ENCODE measurements at places on chromosomes 1 and 21. TPM values are rescaled to one million over a fixed set of nuclear protein-coding genes. Genes with fewer than 3 reads are reported as not detected.
A peak's percentile ranks its signal among the peaks of the same experiment; 100 is the strongest.

Gene GUCA2B
- not detected for total RNA-seq

Gene RIPK4
- total RNA-seq: 6.3 TPM

DNA sequence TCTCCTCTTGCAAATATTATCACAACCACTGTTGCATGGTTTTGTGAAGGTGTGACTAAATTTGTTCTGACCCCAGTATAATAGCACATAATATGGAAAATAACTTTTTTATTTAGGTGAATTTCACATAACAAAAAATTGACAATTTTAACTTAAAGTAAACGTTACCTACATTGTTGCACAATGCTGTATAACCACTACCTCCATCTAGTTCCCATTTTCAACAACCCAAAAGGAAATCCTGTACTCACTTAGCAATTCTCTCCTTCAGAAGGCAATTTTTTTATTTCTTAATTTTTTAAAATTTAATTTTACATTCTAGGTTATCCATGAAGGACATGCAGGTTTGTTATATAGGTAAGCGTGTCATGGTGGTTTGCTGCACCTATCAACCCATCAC is 95.2 kb downstream of the KCNJ6 start:
- DNase-seq: no peak

- no peak for DNase-seq
Measured at GRCh38 chr1:203280061-203280460, 25.3 kb upstream of the BTG2 start.

DNA sequence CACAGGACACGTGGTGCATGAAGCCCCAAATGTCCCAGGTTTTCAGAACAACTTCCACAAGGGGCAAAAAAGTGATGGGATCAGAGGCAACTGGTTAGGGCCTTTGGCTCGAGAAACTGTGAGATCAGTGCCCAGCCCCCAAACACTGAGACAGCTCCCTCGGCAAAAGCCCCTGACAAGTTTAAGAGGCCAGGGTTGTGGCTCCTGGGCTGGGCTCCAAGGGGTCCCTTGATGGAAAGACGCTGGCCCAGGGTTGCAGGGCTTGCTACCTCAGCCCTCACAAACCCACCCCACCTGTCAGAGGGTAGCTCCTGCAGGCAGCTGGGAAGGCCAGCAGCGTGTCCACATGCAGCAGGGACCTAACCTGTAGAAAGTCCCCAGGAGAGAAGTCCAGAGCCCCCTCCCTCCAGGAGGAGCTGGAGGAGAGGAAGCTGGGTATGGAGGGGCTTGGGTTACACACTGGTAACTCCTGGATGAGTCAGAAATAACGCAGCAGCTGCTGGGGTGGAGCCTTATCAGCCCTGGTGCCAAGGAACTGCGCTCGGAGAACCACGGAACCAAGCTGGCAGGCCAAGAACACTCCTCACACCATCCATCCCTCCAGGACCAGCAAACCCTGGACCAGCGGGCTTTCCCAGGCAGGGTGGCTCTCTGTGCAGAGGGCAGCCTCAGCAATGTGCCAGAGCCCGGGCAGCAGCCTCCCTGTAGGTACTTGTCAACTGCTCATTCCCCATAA is 37.5 kb downstream of the CTNNBIP1 start:
- no peak for DNase-seq

Gene IRF6
- 3.9 TPM for total RNA-seq

DNA sequence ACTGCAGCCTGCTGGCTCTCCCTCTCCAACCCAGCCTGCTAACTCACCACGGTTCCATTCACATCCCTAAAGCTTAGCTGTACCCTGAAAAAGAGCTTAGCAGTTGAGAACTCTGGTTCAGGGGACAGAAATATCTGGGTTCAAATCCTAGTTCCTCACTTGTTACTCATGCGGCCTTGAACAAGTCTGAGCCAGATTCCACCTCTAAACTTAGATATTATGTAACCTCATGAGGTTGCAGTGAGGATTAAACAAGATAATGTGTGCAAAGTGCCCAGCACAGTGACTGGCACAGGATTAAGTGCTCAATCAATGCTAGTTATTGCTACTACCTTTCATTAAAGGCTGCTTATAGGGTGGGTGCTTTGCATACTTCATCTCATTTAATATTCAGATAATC is 41.3 kb upstream of the DHCR24 start:
- DNase-seq: no peak

Gene ACTL8
- total RNA-seq: not detected

DNA sequence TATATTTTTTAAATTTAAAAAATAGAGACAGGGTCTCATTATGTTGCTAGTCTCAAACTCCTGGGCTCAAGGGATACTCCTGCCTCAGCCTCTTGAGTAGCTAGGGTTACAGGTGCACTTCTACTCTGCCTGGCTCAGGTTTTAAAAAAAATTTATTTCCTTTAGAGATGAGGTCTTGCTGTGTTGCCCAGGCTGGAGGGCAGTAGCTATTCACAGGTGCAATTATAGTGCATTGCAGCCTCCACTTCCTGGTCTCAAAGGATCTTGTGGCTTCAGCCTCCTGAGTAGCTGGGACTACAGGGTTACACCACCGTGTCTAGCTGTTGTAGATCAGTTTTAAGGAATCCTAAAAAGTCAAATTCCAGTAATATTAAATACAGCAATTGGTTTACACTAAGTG is 5.0 kb downstream of the RNF11 start:
- no peak for DNase-seq

GRCh38 chr1:3415260-3416090 is 39.0 kb upstream of the ARHGEF16 start:
- DNase-seq: no peak

GRCh38 chr1:113192980-113193379 is 120.0 kb downstream of the LRIG2 start:
- no peak for DNase-seq

DNA sequence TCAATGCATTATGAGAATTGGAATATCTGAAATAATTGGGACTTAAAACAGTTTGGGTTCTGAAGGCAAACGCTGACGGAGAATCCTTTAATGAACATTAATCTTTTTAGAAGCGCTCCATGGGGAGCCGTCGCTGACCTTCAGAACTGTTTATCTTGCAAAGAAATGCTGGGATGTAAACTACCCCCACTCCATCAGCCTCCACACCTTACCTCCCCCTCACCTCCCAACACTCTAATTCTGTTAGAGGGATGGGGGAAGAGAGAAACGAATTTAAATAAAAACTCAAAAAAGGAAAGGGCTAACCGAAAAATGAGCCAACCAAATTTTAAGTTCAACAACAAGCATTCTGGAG is 44.1 kb upstream of the DNAJC6 start:
- no peak for DNase-seq

DNA sequence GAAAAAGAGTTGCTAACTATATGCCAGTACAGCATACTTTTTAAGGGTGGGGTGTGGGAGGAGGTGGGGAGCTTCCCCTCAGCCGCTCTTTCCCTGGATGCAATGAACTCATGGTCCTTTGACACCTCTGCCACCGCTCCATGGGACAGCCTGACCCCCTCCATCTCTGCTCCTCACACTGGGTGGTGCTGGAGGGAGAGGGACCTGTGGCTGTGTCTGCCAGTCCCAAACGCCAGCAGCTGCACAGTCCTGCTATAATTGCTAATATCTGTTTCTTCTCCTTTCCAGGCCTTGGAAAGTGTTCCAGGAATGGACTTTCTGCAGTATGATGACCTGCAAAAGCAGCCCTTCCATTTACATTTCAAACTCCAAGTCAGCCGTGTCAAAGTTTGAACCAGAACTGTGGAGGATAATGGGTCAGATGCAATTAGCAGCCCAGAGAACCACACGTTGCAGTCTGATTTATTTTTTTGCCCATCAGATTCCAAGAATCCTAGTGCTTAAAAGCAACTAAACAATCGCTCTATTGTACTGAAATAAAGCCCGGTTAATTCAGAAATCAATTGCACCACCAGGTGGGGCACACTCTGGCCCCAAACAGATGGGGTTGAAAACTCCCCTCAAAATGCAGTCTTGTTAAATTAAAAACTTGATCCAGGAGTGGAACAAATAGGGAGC is 160.7 kb upstream of the LMO4 start:
- DNase-seq: no peak

DNA sequence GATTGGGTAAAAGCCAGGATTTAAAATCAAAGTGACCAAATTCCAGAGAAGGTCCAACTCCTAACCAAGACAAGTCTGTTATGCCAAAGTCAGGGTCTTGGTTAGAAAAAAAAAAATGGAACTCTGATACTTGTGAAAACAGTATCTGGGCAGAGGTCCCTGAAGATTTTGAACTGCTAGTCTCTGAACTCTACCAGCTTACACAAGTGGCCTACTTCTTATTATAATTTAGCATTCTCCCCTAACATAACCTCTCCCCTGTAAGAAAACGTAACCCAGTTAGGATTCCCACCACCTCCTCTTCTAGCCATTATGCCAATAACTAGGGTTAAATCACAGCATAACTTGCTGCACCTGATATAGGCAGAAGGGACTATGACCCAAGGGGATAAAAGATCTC is 220.5 kb downstream of the COL24A1 start:
- DNase-seq: no peak

DNA sequence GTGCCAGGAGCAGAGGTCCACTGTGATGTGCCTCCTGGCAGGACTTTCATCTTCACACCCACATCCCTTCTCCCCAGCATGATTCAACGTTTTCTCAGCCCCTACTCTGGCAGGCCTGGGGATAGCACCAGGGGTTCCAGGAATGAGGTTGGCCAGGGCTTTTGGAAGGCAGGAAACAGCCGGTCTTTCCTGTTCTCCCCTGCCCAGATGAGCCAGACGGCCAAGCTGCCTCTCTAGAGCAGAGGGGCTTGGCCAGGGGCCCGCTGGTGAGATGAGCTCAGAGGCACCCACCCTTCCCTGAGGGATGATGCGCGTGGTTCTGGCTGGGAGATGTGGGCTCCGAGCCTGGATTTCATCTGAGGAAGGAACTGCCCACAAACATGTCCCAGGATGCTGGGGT is 4.3 kb upstream of the MFAP2 start:
- peak; percentile 87 for DNase-seq

DNA sequence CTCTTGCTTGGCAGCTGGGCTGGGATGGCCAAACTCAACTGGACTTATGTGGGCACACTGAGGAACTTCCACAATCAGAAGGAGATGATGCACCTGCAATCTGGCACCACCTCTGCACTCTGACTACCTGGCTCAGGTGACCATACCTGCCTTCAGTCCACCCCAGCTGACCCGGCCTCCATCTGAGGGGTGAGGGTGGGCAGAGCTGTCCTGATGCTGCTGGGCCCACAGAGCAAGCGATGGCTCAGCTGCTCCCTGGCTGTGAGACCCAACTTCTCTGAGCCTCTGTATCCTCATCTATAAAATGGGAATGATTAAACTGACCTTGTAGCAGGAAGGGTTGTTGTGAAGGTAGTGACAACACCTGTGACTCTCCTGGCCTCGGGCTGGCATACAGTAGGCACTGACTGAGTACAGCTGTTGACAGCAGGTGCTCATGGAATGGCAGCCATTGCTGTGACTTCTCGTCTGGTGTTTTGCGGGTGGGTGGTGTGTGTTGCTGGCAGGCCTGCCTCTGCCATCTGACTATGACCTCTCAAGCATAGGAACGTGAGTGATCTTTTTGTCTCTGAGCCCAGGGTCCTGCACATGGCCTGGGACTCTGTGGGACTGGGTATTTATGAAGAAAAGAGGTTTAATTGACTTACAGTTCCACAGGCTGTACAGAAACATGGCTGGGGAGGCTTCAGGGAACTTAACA is 438.5 kb downstream of the PTPRU start:
- DNase-seq: no peak

- no peak for DNase-seq
Measured at GRCh38 chr1:186925881-186926669, 97.3 kb downstream of the PLA2G4A start.

Gene ADAM15
- 119 TPM for total RNA-seq

DNA sequence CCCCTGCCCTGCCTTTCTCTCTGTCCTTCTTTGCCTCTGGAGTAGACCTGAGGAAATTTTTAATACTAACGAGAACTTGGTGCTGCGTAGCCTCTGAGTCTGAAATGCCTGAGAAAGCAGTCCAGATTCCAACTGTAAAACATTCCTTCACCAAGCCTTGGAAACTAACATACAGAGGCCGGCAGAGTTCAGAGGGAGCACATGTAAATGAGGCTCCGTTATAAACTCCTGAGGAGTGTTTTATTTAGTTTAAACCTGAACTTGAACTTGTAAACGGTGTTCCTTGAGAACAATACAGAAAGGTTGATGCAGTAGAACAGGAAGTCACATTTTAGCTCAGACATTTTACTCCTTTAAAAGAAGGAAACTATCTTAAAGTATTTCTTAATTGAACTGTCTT is 280.7 kb downstream of the TM2D1 start:
- no peak for DNase-seq
